ENCODE measurements at places on chromosomes 5 and 9.

DNA sequence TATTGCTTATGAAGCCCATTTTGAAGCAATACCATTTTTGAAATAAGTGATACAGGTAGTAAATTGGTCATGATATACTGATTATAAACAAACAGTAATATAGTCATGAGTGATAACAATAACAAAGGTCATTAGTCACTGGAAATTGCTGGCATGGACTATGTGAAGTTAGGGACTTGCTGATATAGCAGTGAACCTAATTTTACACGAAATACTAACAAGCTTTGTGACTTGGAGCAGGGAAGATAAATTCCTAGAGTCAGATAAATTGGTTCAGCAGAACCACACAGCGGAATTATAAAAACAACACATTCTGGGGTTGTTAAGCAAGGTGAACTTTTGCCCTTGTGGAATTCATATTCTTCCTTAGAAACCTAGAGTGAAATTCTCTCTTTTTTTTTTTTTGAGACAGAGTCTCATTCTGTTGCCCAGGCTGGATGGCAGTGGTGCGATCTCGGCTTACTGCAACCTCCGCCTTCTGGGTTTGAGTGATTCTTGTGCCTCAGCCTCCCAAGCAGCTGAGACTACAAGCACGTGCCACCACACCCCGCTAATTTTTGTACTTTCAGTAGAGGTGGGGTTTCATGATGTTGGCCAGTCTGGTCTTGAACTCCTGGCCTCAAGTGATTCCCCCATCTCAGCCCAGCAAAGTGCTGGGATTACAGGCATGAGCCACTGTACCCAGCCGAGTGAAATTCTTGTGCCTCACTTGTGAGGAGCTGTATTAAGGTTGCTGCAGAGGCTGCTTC, 6.0 kb downstream of the UGCG start:
- DNase-seq: no peak

GRCh38 chr9:34985311-34985899, 4.1 kb upstream of the DNAJB5 start:
- DNase-seq: no peak

DNA sequence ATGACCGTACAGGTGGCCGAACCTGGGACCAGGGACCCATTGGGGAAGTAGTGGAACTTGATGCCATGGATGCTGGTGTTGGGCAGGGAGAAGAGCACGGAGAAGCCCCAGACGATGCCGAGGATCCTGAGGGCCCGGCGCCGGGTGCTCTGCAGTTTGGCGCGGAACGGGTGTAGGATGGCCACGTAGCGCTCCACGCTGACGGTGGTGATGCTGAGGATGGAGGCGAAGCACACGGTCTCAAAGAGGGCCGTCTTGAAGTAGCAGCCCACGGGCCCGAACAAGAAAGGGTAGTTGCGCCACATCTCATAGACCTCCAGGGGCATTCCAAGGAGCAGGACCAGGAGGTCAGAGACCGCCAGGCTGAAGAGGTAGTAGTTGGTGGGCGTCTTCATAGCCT, 585 bp downstream of the NMUR2 start:
- DNase-seq: no peak

GRCh38 chr9:111740739-111741138, 54.0 kb downstream of the SHOC1 start:
- no peak for DNase-seq

DNA sequence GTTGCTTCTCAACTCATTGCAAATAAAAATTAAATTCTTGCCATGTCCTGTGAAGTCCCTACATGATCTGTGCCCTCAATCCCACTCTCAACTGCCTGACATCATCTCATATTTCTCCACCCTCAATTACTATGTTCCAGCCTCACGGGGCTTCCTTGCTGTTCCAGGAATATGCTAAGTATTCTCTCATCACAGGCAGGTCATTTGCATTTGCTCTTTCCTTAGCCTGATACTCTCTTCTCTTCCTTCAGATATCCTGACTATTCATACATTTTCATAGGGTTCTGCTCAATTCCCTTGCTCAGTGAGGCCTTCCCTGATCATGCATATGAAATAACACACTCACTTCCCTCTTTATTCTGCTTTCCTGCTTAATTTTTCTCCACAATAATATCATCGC, 135.1 kb upstream of the DAB2 start:
- no peak for DNase-seq

DNA sequence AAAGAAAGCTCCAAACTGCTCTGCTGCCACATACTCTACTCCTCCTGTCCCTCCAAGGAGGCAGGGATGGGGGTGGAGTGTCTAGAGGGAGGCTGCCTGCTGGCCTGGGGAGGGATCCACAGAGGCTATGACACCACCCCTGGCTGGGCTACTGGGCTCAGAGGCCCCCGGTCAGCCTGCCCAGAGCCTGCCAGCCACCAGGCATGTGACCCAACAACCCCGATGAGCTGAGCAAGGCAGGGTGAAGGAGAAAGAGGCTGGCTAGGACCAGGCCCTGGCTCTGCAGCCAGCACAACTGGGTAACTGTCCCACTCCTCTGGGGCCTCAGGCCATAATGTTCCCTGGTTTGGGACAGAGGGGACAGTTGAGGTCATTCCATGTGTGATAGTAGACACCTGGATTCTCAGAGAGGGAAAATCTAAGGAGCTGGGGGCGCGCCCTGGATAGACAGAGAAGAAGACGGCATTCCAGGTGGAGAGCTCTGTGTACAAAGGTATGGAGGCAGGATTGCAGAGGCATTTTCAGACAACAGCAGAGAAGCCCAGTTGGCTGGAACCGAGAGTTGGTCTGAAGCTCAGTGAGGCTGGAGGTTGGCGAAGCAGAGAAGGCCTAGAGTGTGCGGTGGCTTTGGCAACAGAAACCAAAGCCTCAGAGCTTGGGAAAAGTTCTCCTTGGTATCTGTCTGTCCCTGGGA, 33.8 kb upstream of the IL17B start:
- DNase-seq: no peak

DNA sequence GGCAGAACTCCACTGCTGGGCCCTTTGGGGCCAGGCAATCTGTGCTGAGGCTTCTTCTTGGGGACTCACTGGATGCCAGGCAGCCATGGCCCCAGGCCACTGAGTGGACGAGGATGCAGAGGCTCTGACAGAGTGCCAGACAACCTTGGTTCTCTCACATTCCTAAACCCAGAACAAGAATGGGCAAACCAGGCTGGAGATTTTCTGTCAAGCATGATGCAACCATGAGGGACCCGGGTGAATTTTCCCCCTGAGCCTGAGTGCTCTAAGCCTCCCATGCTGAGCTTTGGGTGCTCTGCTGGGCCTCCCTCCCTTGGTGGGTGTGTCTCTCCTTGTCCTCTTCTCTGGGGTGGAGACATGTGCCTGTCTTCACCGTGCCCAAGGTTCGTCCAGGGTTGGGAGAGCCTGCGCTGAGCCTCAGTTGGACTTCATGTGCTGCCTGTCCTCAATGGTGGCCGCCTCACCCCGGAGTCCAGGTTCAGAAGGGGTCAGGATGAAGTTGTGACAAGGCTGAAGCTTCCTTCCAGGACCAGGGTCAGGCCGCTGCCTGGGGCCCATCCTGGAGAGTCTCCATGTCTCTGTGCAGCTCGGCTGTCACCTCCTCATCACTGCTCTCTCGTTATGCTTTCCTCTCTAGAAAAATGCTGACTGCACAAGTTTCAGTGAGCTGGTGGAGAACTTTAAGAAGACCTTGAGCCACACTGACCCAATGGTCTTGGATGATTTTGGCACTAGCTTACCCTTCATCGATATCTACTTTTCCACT, 24.1 kb downstream of the PITX1 start:
- DNase-seq: no peak

- no peak for DNase-seq
Measured at GRCh38 chr9:134146774-134147493, 11.1 kb downstream of the WDR5 start.

- DNase-seq: peak; percentile 48
Measured at GRCh38 chr5:1494780-1495524, 28.8 kb downstream of the LPCAT1 start.

DNA sequence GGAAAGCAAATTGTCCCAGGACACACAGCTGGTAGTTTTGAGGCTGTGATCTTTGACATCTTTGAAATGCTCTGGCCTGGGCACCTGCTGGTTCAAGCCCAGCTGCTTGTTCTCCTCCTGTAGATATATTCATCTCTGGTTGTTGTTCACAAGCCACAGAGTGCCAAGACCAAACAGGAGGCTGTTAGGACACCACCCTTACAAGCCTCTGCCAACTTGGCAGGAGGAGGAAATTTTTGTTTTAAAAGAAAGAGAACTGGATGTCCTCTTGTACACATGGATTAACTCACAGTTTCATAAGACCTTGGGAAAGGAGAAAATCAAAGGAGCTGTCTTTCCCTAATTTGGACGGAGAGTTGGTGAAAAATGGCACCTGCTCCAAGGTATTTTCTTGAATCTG, 8.5 kb upstream of the ZFP62 start:
- no peak for DNase-seq

GRCh38 chr9:107260437-107261081, 22.5 kb upstream of the RAD23B start:
- no peak for DNase-seq

- DNase-seq: no peak
Measured at GRCh38 chr5:109998726-109999125, 309.0 kb downstream of the MAN2A1 start.

- no peak for DNase-seq
Measured at GRCh38 chr9:106634641-106635040, 228.3 kb upstream of the ZNF462 start.

DNA sequence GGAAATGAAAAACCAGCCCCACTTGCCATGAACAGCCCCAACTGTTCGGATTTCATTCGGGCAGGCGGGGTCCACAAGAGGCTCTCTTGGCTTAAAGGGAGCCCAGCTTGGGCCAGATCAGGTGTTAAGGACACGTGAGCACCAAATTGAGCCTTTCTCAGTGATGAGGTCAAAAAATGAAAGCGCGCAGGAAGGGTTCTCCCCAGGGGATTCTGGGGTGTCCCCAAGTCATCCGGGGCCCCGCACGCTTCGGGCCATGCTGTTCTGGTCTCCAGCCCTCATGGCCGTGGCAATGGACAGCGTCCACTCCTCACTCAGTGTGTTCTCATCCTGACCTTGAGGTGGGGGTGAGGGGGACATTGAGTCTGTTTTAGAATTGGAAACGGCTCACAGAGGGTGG, 10.9 kb downstream of the AK1 start:
- no peak for DNase-seq

GRCh38 chr5:157710882-157711281, 20.3 kb upstream of the THG1L start:
- DNase-seq: no peak

DNA sequence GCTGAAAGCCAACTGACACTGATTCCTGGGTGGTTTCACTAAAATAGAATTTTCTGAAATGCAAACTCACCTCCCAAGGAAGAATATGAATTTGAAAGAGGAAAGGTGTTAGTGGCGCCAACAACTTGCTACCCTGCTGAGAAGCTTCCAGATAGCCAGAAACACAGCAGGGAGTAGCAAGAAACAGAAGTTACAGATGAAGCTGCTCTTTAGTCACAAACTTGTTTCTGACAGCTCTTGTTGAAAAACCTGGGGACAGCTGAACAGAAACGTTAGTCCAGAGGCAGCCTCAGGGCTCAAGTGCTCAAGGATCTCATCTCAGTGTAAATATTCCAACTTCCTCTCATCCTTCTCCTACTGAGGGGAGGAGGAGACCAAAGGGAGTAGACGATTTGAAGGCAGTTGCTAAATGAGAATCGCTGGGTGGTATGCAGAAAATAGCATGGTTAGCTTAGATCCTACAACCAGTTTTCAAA, 184.1 kb downstream of the PDE4D start:
- DNase-seq: no peak

DNA sequence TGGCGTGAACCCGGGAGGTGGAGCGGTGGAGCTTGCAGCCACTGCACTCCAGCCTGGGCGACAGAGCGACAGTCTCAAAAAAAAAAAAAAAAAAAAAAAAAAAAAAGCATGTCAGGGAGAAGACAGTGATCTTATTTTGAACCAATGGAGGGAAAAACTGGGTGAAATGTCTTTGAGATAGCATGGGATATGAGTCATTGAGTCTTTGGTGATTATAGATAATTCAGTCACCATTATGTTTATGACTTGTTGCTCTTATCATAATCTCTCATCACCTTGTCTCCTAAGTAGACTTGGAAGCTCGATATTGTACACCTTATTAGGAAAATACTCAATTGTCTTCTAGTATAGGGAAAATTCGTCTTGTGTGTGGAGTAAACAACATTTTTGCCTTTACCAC, 55.1 kb upstream of the KDM4C start:
- no peak for DNase-seq

DNA sequence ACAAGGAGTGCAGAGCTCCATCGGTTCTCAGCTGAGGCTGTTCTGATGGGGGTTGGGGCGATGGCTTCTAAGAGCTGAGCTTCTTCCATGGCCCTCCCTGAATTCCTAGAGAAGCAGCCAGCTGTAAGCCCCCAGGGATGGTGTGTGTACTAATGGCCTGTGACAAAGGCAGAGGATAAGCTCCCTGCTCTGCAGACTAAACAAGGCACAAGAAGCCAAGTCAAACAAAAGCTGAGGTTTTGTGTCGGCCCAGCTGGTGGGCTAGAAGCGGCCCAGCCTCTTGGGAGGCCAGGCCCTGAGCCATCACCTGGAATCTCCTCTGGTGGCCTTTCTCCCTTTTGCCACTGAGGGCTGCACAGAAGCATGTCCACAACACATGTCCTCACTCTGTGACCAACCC, 75.0 kb upstream of the XPA start:
- DNase-seq: no peak

DNA sequence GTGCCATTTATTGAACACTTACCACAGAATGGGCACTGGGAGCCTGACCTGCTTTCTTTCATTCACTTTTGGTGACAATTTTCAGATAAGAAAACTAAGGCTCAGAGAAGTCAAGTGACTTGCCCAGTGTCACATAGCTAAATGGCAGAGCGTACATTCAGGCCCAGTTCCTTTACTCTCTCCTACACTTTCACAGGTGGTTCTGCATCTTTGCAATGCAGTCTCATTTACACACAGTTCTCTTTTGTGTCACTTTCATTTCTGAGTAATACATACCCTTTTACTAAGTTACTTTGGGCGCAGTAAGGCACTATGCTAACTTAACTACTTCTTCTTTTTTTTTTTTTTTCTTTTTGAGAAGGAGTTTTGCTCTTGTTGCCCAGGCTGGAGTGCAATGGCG, 8.3 kb downstream of the NFIL3 start:
- no peak for DNase-seq

- DNase-seq: no peak
Measured at GRCh38 chr5:179227229-179227579, 118.1 kb downstream of the ADAMTS2 start.

- DNase-seq: no peak
Measured at GRCh38 chr5:133048993-133049725, 2.7 kb upstream of the HSPA4 start.

DNA sequence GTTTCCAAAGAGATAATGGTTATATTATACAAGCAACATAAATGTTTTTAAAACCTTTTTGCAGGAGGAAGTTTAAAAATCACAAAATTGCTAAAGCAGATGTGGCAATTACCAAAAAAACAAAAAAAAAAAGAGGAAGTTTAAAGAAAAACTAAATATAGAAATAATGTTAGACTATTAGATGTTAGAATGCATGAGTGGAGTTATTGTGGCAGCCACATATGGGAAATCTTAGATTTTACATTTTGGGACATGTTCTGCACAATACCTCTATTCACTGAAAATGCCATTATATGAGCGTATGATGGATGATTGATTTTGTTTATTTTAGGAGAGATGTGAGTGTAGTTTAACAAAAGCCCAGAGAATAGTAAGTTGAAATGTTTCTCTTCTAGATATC, 31.2 kb upstream of the DTWD2 start:
- DNase-seq: no peak

GRCh38 chr5:41636605-41637004, 126.2 kb upstream of the PLCXD3 start:
- no peak for DNase-seq

GRCh38 chr9:68755752-68756151, 50.7 kb downstream of the PIP5K1B start:
- no peak for DNase-seq

GRCh38 chr5:113044776-113045465, 68.3 kb downstream of the DCP2 start:
- DNase-seq: no peak

All from stimulated activated CD8-positive, alpha-beta memory T cell treated with anti-CD3 and anti-CD28 coated beads, Interleukin-15, amount 100 ng/mL, for 4 hours (primary cell).